ENCODE measurements at places on chromosomes 2 and 18.

DNA sequence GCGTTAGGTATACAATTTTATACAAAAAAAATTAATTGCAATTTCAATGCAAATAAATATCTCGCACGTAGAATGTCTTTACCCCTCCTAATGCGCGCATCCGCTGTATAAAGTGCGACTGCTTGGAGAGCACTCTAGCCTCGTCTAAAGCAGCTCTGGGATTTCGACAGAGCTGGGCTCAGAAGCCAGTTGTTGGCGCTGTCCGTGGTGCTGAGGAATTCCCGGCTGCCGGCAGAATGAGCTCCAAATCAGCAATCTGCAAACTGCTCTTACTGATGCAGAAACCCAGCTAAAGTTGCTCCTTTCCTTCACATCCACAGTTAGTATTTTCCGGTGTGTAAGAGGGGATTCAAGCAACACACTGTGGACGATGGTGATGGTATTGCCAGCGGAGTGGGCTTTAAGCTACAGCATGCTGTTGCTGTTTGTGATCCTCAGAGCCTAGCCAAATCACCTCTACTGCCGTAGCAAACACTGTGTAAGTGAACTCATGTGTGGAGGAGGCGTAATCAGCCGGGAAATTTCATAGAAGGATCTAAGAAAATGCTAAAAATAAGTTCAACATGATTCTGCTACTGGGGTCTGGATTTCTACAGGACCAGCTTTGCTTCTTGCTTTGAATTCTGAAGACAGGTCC lies at the start of gene VWC2L:
Gene VWC2L (plus strand): TSS at position 137 of the 637 bp plus-strand sequence. CDS start 3,140 bp downstream, outside the sequence.
- peak; percentile 70 for DNase-seq

- DNase-seq = no peak
Observed at GRCh38 chr18:21456428-21457178, 143.9 kb downstream of the ESCO1 start.

DNA sequence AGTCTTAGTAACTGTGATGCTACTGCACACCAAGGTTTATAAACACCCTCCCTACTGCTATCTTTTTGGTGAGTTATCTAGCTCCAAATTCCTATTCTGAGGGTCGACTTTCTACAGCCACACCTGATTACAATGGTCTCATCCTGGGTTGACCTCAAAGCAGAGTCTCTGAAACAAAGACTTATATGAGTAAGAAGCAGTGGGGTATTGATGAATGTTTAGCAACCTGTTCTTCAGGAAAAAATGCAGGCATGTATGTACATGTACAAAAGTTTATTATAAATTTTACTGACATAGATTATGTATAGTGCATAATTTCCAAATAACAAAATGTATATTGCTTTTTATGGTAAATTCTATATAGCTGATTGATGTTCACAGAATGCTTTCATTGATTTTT lies 51.6 kb upstream of the FMNL2 start:
- DNase-seq = no peak

GRCh38 chr2:118124288-118124891 lies 36.1 kb downstream of the INSIG2 start:
- no peak for DNase-seq

DNA sequence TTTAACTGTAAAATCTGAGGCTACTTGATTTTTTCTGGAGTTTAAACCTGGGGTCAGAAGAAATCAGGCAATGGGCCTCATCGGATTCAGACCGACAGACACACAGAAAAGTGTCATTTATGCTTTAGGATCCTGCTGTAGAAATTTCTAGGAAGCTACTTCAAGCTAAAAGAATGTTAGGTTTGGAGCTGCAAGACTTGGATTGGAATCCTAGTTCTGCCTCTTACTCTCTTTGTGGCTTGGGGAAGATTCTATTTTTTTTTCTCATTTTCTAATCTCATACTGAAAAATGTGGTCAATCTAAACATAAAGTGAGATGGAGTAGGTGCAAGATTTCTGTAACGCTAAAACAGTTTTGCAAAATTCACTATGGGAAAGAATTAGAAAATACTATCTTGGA lies 48.8 kb upstream of the KCNE4 start:
- DNase-seq = no peak

DNA sequence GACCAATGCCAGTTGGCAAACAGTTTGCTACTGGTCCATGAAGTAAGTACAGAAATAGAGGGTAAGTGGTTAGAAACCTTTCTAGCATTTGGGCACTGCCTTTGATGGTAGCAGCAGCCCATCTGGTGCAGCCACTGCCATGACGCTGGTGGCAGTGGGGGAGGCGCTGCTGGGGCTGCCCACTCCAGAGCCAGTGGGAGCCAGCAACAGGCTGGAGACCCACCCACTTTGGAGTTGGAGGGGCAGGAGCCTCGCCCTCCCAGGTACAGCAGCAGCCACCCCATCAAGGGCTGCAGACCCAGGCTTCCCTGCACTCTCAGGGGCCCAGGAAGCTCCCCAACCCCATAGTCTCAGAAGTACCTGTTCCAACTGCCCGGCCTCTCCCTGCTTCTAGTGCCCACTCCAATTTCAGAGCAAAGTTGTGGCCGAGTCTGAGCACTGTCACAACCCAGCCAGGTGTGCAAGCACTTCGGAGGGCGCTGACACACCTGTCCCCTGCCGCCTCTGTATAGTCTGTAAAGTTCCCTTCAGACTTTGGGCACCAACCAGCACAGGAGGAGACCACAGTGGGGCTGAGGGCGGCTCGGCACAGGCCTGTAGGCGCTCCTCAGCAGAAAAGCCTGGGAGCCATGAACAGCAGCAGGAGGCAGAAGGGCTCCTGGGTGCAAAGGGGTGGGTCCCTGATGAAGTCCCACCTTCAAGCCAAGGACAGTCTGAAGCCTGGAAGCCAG lies 125.6 kb upstream of the CCDC150 start:
- no peak for DNase-seq
